Ovary (tissue), 10 donors: ENCODE measurements at places on chromosomes 1 and 21. TPM values are rescaled to one million over a fixed set of nuclear protein-coding genes. Genes with fewer than 3 reads are reported as not detected.
A peak's percentile ranks its signal among the peaks of the same experiment; 100 is the strongest.

The ADGRL4 gene
- 3.0 TPM for total RNA-seq

GRCh38 chr1:31507221-31507620 is 69.1 kb upstream of the TINAGL1 start:
- H3K4me1 ChIP-seq = no peaks in the 10 kb centered on the region
- no peaks in the 10 kb centered on the region for H3K36me3 ChIP-seq
- DNase-seq = no peak
- no peaks in the 10 kb centered on the region for H3K27me3 ChIP-seq
- H3K27ac ChIP-seq = no peak overlapping the region

- H3K27ac ChIP-seq = no peak overlapping the region
- no peak overlapping the region for H3K4me3 ChIP-seq
- H3K36me3 ChIP-seq = no peaks in the 10 kb centered on the region
- no peaks in the 10 kb centered on the region for H3K27me3 ChIP-seq
- H3K4me1 ChIP-seq = no peaks in the 10 kb centered on the region
These were observed 51.6 kb downstream of the FAM163A start for GRCh38 chr1:179794669-179795068.

- no peak for DNase-seq
- no peaks in the 10 kb centered on the region for H3K27me3 ChIP-seq
- H3K4me3 ChIP-seq = no peak overlapping the region
- H3K27ac ChIP-seq = no peak overlapping the region
These were observed 55.2 kb upstream of the GNG12 start for GRCh38 chr1:67888216-67889106.

DNA sequence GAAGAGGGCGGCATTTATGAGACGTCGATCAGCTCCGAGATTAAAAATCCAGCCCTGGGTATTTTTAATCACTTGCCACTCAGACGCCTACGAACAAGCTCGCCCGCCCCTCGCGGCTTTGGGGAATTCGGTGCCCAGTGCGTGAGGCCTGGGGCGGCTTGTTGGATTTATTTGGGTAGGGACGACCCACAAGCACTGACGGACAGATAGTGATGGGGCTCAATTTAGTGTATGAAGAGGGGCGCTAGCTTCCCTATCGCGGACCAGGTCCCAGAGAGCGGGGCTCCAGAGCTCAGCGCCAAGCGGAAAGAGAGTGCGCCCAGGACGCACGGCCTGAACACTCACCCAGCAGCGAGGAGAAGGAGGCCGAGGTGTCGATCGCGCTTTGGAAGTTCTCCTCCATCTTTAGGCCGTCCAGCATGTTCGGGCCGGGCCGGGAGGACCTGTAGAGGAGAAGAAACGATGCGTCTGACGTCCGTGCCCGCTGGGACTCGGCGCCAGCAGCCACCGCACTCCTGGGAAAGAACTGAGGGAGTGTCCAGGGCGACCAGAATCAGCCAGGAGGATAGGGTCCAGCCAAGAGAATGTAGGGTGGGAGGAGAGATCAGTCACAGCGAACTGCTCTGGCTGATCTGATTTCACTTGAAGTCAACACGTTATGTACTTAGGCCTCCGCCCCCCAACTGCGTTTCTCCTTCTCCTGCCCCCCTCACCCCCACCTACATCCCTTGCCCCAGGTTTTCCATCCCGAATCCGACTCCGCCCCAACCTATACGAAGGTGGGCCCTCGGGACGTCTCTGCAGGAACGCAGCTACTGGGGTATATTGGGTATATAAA is 1.2 kb downstream of the LMX1A start:
- H3K27me3 ChIP-seq = no peaks in the 10 kb centered on the region
- H3K4me3 ChIP-seq = peak overlapping the region; percentile 4
- H3K4me1 ChIP-seq = peaks cover 1% of the 10 kb centered on the region
- no peaks in the 10 kb centered on the region for H3K36me3 ChIP-seq
- no peak for DNase-seq

DNA sequence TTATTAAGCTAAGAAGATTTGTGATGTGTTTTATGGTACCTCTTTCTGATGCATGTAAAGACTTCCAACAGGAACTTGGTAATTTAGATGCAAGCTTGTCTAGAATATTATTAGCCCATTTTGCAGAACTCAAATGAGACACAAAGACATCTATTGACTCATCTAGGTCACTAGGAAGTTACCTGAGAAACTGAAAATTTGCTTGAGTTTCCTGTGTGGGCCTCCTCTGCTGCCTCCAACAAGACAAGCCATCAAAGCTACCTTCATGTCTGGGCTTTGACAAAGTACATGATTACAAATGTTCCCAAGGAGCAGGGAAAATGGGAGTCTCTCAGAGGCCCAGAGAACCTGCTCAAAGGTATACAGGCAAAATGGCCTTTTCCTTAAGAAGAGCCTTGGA is 5.6 kb downstream of the RUNX1 start:
- H3K27ac ChIP-seq = no peak overlapping the region
- no peak for DNase-seq
- H3K36me3 ChIP-seq = no peaks in the 10 kb centered on the region
- H3K4me3 ChIP-seq = no peak overlapping the region

DNA sequence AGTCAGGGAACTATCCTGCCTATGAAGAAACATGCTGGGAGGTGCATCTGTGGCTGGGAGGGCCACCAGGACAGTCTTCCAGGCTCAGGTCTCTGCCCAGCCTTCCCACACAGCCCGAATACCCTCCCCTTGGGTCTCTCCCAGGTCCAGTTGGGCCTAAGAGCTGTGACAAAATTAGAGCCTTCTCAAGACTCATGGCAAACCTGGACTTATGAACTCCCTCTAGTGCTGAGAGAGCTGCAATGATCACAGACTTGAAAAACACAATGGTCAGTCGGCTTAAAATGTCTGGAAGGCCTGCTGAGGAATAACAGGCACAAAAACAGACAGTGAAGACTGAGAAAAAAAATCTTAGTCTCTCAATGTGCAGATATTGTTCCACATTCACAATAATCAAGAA is 325.1 kb downstream of the BRINP2 start:
- no peak overlapping the region for H3K27ac ChIP-seq
- no peaks in the 10 kb centered on the region for H3K36me3 ChIP-seq
- H3K4me1 ChIP-seq = no peaks in the 10 kb centered on the region
- H3K4me3 ChIP-seq = no peak overlapping the region

DNA sequence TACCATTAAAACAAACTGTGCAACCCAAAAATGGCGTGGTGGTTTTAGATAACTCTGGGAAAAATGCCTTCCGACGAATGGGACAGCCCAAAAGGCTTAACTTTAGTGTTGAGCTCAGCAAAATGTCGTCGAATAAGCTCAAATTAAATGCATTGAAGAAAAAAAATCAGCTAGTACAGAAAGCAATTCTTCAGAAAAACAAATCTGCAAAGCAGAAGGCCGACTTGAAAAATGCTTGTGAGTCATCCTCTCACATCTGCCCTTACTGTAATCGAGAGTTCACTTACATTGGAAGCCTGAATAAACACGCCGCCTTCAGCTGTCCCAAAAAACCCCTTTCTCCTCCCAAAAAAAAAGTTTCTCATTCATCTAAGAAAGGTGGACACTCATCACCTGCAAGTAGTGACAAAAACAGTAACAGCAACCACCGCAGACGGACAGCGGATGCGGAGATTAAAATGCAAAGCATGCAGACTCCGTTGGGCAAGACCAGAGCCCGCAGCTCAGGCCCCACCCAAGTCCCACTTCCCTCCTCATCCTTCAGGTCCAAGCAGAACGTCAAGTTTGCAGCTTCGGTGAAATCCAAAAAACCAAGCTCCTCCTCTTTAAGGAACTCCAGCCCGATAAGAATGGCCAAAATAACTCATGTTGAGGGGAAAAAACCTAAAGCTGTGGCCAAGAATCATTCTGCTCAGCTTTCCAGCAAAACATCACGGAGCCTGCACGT is 82.1 kb downstream of the PRDM2 start:
- peak overlapping the region; percentile 19 for H3K4me3 ChIP-seq
- DNase-seq = no peak
- peak overlapping the region; percentile 8 for H3K27ac ChIP-seq
- H3K36me3 ChIP-seq = no peaks in the 10 kb centered on the region

DNA sequence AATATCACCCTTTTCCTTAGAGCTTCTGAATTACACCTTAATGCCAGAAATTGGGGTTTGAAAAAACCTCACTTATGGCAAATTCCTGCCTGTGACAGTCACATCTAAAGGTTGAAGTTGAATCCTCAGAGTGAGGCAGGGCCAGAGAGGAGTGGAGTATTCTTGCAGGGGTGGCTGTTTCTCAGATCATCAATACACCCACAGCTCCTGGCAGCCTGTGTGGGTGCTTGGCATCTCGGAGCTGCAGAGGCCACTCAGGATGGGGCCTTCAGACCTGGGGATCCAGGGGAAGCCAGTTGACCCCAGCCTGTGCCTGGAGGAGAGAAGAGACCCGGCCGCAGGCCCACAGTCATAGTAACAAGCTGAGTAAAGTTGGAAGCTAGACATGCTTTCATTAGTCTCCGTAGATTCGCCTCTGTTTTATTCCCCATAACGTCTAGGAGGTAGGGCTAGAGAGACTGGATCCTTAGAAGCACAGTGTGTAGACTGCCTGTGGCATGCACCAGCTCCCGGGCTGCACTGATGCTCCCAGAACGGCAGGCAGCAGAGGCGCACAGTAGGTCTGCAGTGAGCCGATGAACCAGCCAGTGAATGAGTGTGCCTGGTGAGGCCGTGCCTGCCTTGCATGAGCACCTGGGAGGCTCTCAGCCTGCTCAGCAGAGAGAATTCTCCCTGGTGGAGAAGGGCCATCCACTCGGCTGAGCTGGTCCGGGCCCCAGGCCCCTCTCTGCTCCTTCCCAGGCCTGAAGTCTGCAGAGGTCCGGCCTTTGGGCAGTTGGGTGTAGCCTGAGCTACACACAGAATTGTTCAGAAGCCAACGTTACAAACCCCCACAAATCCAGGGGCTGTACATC is 42.9 kb downstream of the TFF3 start:
- no peak overlapping the region for H3K27ac ChIP-seq
- no peaks in the 10 kb centered on the region for H3K27me3 ChIP-seq
- no peak overlapping the region for H3K4me3 ChIP-seq
- DNase-seq = no peak
- H3K4me1 ChIP-seq = no peaks in the 10 kb centered on the region

DNA sequence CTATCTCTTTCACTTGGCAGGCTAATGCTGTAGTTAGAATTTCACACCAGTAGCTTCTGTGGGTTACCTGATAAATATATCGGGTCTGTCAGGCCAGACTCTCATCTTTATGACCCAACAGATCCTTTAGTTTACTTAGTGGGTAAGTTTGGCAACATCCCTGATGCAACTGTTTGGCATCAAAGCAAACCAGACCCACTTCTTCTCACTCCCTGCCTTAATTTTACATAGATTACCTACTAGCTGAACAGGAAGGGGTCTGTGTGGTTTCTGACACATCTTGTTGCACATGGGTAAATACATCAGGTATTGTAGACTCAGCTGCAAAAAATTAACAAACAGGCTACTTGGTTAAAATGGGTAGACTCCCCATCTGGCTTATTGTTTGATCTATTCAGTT is 3.2 kb upstream of the GUK1 start:
- DNase-seq = no peak
- H3K4me3 ChIP-seq = no peak overlapping the region
- H3K27me3 ChIP-seq = no peaks in the 10 kb centered on the region
- H3K4me1 ChIP-seq = peaks cover 9% of the 10 kb centered on the region

DNA sequence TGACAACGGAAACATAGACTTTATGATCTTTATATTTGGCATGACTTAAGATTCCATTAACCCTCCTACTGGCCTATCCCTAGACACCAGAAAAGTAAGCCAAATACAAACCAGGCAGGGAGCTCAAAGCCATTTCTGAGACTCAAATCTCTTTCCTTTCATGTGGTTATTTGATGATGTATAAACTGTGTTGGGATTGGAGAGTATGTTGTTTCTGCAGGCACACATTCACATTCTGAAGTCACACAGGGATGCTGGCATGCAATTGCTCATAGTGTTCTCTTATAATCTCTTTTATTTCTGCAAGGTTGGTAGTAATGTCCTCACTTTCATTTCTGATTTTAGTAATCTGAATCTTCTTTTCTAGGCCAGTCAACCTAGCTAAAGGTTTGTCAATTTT is 5.8 kb downstream of the ZMYND12 start:
- no peak overlapping the region for H3K4me3 ChIP-seq
- no peaks in the 10 kb centered on the region for H3K27me3 ChIP-seq
- H3K27ac ChIP-seq = no peak overlapping the region
- H3K36me3 ChIP-seq = no peaks in the 10 kb centered on the region
- no peaks in the 10 kb centered on the region for H3K4me1 ChIP-seq

DNA sequence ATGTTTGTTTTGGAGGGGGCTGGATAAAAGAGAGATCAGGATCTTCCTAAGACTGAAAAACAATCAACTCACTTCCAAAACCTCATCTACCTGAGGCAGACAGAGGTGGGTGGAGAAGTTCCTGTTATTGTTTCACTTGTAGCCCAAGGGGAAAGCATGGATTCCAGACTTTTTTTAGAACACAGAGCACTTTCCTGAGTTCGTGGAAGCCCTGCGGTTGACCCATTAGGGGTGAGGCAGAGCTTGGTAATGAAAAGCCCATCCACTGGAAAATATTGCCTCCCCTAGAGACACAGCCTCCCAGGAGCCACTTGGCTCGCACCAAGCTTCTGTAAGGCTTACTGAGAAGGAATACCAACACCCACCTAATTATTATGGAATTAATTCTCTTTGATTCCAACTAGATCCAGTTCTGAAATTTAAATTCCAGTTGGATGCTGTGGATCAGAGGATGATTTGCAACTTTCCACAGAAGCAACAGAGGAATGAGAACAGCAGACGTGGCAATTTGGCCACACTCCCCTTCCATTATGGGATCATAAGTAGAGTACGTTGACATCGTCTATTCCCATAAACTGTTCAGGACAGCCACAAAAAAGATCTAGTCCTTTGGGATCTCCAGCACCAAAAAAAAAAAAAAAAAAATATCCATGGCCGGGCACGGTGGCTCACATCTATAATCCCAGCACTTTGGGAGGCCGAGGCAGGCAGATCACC is 4.1 kb upstream of the PEF1 start:
- no peak overlapping the region for H3K4me3 ChIP-seq
- DNase-seq = no peak
- no peaks in the 10 kb centered on the region for H3K27me3 ChIP-seq
- H3K4me1 ChIP-seq = peaks cover 3% of the 10 kb centered on the region

DNA sequence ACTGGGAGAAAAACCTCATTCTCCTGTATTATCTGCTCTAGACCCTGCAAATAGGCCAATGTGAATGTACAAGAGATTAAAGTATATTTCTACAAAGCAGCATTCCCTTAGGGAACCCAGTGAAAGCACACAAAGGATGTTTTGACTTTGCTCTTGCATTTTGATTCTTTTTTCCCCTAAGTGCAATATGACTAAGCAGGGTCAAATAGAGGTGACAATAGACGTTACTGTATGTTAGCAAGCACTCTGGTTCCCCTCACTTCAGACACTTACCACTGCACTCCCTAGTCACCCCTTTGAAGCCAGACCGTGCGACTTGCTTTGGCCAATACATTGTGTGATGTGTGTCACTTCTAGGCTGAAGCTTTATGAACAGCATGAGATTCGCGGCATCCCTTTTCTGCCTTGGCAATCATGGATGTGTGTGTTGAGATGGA is 209.7 kb downstream of the RHOU start:
- no peak overlapping the region for H3K4me3 ChIP-seq
- no peaks in the 10 kb centered on the region for H3K36me3 ChIP-seq
- DNase-seq = no peak
- H3K4me1 ChIP-seq = no peaks in the 10 kb centered on the region
- H3K27me3 ChIP-seq = no peaks in the 10 kb centered on the region
- H3K27ac ChIP-seq = no peak overlapping the region

- no peak overlapping the region for H3K27ac ChIP-seq
- H3K27me3 ChIP-seq = no peaks in the 10 kb centered on the region
- H3K4me1 ChIP-seq = no peaks in the 10 kb centered on the region
- no peak overlapping the region for H3K4me3 ChIP-seq
These were observed 142.6 kb downstream of the SLC35F3 start for GRCh38 chr1:234047123-234047522.
